Dermis lymphatic vessel endothelial cell (primary cell): ENCODE measurements at places on chromosomes 12 and 14. TPM values are rescaled to one million over a fixed set of nuclear protein-coding genes. Genes with fewer than 3 reads are reported as not detected.

Gene AGAP2
- total RNA-seq = 0.22 and 0.26 TPM in 2 replicates

Gene IFI27L1
- total RNA-seq = 8.3 and 11.6 TPM in 2 replicates

Gene RBMS2
- total RNA-seq = 42.8 and 44.4 TPM in 2 replicates

Gene PAH
- total RNA-seq = not detected in 2 replicates

Gene ADGRD1
- total RNA-seq = 0.26 and 0.33 TPM in 2 replicates

Gene PIANP
- not detected in 2 replicates for total RNA-seq
